ENCODE measurements at places on chromosomes 2 and 18. TPM values are rescaled to one million over a fixed set of nuclear protein-coding genes. Genes with fewer than 3 reads are reported as not detected.

The APOB gene
- total RNA-seq: 0.25 TPM

The ITPRID2 gene
- 235 TPM for total RNA-seq

GRCh38 chr2:62486439-62486765 is 19.6 kb downstream of the TMEM17 start:
- no peak for DNase-seq

- DNase-seq: no peak
Measured at GRCh38 chr2:19806591-19806990, 95.2 kb downstream of the TTC32 start.

GRCh38 chr2:21245565-21245964 is 121.8 kb downstream of the TDRD15 start:
- DNase-seq: no peak

GRCh38 chr18:48167897-48168253 is 237.4 kb upstream of the SMAD2 start:
- no peak for DNase-seq

DNA sequence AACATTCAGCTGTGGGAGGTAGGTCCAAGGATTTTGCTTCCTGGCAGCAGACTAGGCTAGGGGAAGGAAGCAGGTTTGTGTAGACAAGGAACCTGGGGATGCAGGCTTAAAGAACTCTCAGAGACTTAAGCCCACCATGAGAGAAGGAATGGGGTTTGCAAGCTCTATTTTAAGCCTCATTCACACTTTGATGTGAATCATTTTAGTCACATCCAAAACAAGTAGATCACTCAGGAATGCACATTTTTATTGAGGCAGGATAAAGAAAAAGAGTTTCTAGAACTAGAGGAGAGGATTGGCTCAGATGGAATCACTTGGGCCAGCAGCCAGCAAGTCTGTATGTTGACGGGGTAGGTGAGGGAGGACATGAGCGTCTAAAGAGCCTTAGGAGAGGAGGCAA is 3.3 kb upstream of the NAPG start:
- DNase-seq: no peak

Data from endothelial cell of umbilical vein (primary cell).